ENCODE measurements at places on chromosomes 11 and 22.

DNA sequence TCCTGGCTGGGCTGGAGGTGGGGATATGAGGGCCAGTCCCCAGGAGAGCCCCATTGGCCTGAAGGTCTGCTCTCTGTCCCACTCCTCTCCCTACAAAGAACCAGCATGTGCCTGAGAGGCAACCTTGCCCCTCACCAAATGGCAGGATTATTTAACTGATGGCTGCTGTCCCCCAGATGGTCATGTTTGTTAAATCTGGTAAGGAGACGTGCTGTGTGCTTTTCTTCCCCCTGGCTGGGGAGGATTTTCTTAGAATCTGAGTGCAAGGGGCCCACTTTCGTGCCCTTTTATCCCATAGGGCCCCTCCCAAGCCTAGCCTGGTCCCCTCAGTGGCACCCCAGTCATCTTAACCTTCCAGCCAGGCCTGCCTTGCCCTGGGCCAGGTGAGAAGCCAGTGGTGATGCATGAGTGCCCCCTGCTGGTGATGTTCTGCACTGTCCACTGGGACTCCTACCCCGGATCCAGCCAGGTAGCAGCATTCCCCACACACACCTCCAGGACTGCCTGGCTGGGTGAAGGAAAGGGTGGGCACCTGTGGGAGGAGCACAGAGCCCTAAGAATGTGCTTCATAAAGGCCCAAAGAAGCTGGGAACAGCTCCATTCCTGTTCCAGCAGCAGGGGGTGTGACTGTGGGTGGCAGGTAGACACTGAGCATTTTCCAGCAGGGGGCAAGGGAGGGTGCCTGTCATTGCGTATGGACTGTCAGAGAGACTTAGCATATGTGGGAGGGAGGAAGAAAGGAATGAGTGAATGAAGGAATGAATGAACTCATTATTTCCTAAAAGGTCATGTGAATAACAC, 28.9 kb downstream of the MFNG start:
- DNase-seq = peak; percentile 83

DNA sequence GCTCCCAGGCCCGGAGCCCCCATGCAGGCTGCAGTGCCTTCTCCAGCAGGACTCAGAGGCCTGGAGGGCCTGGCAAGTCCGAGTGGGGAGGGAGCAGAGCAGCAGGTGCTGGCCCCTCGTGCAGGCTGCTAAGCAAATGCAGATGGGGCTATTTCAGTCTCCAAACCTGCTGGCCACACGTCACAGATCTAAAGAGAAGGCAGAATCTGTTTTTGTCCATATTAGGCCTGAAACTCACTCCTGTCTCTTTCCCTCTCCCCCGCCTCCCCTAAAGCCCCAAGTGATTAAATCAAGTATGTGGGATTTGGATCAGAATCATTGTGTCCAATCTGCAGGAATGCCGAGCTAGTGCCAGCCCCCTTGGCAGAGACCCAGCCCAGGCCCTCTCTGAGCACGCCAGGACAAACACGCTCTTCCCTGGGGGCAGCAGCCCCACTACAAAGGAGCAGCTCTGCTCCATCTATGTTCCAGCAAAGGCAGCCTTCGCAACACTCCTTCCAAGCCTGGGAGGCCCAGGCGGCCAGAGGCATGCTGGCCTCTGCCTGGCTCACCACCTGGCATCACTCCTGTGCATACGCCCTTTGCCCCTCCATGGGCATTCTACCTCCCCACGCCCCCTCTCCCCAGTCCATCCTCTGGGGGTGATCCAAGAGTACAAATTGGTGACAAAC, 26.5 kb downstream of the RPL27A start:
- DNase-seq = peak; percentile 85

DNA sequence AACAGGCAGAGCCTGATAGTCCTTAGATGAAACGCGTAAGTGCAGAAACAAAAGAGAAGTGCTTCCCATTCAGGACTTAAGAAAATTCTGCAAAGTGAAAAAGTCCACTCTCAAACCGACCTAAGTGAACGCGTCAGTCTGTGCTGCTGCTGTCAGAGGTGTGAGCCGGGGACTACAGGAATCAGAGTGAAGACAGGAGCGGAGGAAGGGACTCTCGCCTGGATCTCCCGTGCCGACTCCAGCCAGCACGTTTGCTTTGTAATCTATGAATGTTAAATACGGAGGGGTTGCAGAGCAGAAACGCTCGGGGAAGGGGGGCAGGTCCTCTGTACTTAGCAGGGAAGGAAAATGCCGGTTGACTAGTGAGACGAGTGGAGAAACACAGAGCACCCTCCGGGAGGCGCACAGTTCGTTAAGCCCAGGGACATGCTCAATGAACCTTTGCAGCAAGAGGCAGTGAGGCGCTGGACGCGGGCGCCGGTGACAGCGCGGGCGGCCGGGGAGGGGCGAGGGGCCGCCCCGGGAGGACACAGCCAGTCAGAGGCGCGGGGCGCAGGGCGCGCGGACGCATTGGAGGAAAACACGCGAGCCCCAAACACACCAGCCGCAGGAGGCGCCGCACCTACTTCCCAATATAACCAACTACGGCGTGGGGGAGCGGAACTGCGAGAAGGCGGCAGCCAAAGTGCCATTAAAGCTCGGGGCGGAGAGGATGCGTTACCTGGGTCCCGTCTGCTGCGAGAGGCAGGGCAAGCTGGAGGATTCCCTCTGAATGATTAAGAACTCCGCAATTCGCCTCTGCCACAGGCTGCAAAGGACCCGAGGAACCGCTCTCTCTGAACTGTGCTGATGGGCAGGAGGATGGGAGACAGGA, at the start of gene CNTN5:
CNTN5 (plus strand) TSS at position 598 of the 874 bp plus-strand sequence.
- DNase-seq = no peak

DNA sequence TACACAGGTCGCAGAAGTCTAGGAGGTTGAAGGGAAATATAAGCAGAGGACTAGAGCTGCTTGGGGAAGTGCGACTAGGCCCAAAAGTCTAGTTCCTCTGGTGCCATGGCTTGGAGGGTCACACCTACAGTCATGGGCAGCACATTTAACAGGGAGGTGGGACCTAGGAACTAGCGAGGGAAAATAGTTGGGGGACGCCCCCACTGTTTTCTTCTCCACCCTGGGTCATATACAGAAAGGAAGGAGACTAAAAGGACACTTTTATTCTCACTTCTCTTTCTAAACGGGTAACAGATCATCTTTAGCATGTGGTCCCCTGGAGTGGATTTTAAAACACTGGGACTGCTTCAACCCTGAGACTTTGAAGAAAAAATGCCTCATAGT, 16.6 kb downstream of the APIP start:
- DNase-seq = no peak
